ENCODE measurements at places on chromosomes 7 and 10.

DNA sequence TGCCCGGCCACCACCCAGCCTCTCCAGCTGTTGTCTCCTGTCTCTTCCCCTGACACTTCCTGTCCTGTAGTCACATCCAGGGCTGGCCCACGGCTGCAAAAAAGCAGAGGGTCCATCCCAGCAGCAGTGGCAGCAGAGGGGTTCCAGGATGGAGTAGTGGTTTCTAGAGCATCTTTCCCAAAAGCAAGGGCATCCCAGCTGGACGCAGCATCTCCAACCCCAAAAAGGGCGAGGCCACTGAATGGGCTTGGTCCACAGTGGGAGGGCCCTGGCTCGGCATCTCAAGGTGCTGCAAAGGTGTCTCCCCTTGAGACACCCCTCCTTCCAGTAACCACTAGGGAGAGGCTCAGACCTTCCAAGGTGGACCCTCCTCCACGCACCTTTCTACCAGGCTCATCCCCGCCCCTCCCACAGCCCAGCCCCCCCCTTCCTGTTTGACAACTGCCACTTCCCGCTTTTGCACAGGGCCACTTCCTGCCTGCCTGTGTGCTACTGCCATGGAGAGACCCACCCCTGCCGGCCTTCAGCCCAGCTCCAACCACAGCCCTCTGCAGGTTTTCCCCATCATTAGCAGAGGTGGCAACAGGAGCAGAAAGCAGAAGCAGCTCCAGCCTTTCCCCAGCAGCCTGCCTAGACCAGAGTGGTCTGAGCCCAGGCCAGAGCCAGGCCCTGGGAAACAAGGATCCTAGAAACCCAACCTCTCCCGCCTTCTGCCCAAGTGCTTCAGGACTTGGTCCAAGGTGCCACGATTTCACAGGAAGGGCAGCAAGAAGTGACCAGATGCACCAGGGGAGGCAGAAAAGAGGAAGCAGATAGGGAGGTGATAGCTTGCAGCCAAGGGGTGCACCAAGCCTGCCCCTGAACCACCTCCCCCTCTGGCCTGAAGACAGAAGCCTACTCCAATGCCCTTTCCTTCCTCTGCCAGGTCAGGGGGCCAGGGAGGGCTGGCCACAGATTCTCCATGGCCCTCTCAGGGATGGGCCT is 8.6 kb downstream of the CAMK2G start:
- no peak for DNase-seq

GRCh38 chr10:52383088-52383487 is 69.0 kb downstream of the DKK1 start:
- no peak for DNase-seq

DNA sequence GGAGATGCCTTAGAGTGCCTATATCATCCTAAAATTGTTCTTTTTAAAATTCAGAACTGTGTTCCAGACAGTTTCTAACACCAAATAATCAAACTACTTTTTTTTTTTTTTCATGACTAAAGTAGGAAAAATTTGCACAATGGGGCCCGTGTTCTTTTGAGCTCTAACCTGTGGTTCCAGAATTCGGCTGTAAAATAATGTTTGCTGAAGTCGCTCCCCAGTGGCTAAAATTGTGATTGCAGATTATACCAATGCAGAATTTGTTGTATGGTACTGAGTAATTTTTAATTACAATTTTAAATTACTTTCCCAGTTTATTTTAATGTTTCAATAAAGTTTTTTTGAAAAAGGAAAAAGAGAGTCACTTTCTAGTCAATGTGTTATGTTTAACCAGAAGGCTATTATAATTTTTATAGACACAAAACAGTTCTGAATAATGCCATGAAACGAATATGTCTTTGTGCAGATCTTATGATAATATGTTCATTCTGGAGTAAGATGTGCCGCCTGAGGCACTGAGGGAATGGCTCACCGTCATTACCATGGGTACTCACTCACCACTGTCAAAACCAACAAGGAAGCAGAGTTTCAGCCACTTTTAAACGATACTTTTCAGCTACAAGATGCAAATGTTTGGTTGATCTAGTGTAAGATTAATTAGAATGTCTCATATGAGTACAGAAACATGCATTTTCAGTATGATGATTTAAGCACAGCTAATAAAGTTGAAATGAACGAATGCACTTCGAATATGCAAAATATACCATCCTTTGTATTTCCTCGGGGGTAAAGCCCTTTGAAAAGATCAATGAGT is 173.6 kb downstream of the PRKCQ start:
- peak; percentile 28 for DNase-seq

DNA sequence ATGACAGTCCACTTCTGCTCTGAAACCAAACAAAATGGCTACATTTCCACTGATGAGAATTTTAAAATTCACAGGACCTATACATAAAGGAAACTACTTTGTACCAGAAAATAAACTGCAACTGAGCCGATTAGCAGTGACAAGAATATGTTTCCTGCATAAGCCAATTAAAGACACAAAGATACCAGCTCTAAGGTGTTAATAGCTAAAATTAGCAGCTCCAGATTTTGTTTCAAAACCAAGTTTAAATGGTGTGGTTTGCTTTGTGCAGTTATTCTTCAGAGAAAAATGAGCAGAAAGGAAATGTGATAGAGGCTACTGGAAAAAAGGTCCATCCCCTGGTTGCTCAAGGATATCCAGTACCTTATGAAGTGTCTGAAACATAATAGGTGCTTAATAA is 123.2 kb downstream of the ANK3 start:
- DNase-seq = no peak

GRCh38 chr10:95168694-95169093 is 25.3 kb upstream of the ACSM6 start:
- DNase-seq = no peak

- DNase-seq = no peak
Measured at GRCh38 chr10:118337356-118337755, 4.8 kb downstream of the FAM204A start.

DNA sequence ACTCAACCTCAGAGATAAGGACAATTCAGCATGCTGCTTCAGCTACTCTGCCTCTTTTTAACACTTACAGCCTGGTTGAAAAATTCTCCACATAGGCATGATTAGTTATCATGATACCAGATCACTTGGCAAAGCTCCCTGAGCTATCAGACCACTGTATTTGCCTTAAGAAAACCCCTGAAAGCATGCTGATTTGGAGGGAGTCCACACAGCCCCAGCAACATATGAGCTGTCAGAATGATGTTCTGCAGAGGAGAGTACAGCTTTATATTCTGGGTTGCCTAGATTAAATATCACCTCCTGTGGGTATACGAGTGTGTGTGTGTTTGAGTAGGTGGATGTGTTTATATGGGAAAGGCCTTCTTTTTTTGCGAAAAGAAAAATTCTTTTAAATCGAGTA is 170.2 kb upstream of the CHRM2 start:
- no peak for DNase-seq

DNA sequence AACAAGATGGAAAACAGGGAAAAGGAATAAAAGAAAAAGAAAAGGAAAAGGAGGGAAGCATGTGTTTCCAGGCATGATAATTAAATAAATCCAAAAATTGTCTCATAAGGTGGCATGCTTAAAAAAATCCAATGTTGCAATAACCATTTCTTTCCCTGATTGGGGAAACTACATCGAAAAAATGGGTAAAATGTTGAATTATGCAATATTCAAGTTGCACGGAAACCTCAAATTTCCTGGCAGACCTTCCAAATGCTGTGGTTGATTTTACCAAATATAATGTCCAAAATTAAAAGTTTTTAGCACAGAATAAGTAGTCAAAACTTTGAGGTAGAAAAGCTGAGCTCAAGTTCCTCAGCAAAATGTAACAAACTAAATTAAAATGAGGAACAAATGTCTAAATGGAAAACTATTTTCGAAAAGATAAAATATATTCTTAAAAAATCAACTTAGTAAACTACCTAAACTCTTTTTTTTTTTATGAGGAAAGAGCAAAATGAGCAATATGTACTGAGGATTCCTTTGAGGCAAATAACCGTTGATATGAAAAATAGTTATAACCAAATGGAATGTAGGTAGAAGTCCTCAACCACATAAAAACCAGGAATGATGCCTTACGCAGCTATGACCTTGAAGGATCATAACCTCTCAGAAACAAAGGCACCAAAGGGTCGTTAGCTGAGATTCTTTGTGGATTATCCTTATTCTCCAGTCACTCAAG is 52.6 kb downstream of the MACC1 start:
- peak; percentile 82 for DNase-seq

GRCh38 chr7:105210721-105211205 is 178.0 kb downstream of the SRPK2 start:
- no peak for DNase-seq

DNA sequence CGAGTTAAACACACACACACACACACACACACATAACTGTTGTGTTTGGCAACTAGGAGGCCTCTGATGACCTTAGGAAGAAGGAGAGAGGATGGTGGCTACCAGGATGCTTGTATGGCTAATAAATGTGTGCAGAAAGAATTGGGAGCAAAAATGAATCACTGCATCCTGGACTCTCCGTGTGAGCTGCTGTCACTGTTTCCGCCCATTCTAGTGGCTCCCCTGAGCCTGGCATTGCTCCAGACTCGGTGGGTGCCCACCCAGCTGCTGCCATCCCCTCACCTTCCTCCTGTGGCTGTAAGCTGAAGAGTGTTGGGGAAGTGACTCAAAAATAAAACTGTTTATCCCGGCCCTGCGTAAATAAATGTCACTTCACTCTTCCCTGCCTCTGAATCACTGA is 149.5 kb upstream of the MINDY3 start:
- no peak for DNase-seq

DNA sequence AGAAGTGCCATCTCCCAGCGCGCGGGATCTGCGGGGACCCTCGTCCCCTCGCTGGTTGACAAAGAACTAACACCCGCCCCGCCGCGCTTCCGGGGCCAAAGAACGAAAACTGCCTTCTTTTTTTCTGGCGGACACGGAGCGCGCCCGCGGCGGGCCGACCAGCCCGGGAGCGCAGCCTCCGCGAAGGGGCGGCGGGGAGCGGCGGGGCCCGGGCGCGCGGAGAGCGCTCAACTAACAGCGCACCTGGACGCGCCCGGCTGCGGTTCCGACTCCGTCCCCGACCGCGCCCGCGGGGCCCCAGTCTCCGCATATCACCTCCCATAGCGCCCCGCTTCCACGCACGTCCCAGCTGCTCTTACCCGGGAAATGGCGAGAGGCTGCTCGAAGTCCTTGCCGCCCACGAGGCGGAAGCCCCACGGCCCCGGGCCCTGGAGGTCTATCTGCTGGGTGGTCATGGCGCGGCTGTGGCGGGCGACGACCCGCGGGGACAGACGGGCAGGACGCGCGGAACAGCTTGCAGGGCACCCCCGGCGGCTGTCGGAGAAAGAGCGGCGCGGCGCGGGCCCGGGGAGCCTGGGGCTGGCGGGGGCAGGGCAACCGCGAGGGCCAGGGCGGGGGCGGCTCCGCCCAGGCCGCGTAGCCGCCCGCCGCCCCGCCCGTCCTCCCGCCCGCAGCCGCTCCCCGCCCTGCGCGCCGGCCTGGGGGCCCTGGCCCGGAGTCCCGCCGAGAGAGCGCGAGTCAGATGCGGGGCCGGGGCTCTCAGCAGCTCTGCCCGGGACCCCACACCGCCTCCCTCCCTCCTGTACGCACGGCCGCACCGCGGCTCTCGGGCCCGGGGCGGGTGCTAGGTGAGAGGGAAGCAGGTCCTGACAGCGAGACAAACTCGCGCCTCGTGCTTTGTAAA is at the start of gene PDLIM1:
PDLIM1 (minus strand) TSS at position 543 of the 904 bp plus-strand sequence; CDS start at position 455, 88 bp downstream.
- peak; percentile 54 for DNase-seq

- DNase-seq = peak; percentile 34
Measured at GRCh38 chr7:77811516-77812289, 13.1 kb downstream of the PHTF2 start.

- no peak for DNase-seq
Measured at GRCh38 chr10:16393271-16393858, 43.4 kb upstream of the PTER start.

- no peak for DNase-seq
Measured at GRCh38 chr7:156665101-156665500, 24.5 kb downstream of the RNF32 start.

- peak; percentile 23 for DNase-seq
Measured at GRCh38 chr10:66218981-66219587, 706.8 kb upstream of the LRRTM3 start.

- no peak for DNase-seq
Measured at GRCh38 chr7:47228386-47229014, 353.4 kb downstream of the TNS3 start.

DNA sequence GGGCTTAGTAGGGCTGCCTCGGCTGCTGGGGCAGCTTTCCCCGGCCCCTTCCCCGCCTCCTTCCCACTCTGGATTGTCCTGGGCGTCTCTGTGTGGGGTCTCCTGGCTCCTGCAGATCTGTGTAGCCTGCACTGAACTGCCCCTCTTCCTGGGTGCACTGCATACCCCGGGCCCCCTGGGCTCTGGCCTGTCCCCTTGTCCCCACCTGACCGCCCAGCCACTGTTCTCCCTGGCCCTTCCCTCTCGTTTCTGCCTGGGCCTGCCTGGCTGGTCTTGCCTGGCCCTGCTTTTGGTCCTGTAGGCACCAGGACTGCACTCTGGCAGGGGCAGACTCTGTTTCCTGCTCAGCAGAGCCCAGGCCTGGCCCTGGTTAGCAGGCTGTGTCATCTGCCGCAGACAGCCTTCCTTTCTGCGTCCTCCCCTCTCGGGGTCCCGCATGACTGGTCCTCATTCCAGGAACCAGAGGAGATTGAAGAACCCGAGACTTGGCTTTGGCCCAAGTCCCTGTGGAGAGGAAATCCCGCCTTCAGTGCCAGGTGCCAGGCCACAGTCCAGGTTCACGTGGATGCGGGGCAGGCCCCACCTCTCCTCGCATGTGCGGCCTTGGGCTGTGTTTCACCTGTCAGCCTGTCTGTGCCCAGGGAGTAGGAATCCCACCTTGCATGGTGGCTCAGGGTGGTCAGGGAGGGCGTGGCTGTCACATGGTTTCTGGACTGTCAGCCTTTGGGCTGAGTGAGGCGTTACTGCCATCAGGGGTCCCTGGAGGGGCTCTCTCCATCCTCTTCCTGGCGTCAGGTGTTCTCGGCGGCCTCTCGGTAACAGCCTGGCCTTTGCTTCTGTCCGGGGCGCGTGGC is 9.2 kb downstream of the INPP5A start:
- no peak for DNase-seq

- no peak for DNase-seq
Measured at GRCh38 chr10:80485946-80486764, 32.0 kb downstream of the TSPAN14 start.

DNA sequence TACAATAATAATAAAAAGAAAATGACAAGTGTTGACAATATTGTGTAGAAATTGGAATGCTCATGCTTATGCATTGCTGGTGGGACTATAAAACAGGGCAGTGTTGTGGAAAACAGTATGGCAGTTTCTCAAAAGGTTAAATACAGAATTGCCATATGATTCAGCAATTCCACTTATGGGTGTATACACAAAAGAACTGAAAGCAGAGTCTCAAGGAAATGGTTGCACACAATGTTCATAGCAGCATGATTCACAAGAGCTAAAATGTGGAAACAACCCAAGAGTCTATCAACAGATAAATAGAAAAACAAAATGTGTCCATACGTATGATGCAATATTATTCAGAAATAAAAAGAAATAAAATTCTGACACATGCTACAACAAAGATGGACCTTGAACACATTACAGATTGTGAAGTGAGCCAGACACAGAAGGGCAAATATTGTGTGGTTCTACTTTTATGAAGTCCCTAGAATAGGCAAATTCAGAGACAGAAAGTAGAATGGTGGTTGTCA is 64.8 kb upstream of the GRM8 start:
- no peak for DNase-seq

GRCh38 chr7:47601119-47601880 is 19.4 kb upstream of the TNS3 start:
- peak; percentile 93 for DNase-seq
